ENCODE measurements at places on chromosomes 4 and X.

DNA sequence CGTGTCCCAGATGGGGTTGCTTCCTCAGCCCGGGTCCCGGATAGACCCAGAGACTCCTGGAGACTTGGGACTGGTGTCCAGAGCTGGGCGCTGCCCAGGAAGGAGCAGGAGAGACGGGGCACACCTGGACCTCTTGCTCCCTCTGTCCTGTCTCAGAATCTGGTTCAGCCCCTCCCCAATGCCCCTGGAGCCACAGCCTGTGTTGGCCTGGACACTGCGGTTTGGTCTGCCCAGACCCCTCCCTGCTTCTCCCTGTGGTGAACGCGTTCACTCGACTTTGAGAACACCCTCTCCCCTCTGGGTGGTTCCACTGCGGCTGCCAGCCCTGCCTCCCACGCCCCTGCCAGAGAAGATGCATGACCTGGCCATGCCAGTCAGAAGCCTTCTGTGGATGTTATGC lies 111.1 kb downstream of the HMX1 start:
- no peak for DNase-seq

DNA sequence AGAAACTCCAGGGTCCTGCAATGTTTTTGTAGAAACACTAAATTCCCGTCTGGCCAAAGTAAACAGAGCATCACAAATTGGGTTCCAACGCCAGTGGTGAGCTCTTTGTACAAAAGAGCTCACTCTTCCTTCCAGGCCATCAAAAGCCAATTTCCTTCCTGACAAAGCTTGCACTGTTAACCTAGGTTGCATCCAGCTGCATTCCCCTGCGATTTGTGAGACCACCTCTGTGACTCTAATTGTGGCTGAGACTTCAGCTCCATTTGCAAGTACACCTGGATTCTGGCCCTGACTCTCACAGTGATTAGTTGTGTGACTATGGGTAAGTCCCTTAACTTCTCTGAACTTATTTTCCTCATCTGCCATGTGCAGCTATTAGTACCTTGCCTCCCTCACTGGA lies 212.5 kb upstream of the CXorf66 start:
- DNase-seq = no peak

DNA sequence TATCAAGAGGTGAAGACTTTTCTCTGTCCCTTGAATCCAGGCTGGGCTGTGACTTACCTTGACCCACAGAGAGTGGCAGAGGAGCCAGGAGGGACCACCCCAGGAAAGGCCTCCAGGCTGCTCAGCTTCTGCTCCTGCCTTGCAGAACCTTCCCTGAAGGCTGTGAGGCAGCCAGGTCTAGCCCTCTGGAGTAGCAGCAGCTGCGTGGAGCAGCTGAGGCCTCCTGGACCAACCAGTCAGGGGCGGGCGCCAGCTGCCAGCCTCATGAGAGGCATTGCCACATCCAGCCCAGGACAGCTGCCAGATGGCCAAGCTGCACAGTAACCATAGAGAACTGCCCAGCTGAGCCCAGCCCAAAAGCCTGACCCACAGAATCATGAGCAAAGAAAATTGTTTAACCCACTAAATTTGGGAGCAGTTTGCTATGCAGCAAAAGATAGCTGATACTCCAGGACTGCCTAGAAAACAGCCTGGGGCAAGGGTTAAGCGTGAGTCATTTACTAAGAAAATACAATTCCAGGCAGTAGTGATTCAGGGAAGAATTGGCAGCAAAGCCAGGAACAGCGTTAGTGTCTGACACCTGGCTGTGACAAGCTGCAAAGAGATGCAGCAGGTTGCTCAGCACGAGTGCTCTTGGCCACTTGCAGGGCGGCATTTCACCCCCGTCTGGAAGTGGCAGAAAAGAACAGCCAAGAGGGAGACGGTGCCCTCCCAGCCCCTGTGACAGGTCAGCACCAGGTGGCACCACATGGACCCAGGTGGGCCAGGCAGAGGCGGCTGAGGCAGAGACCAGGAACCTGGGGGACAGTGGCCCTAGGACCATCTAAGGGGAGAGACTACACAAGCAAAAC lies 14.7 kb upstream of the PDE6B start:
- no peak for DNase-seq

GRCh38 chrX:2320580-2321327 lies 180.0 kb downstream of the DHRSX start:
- no peak for DNase-seq

DNA sequence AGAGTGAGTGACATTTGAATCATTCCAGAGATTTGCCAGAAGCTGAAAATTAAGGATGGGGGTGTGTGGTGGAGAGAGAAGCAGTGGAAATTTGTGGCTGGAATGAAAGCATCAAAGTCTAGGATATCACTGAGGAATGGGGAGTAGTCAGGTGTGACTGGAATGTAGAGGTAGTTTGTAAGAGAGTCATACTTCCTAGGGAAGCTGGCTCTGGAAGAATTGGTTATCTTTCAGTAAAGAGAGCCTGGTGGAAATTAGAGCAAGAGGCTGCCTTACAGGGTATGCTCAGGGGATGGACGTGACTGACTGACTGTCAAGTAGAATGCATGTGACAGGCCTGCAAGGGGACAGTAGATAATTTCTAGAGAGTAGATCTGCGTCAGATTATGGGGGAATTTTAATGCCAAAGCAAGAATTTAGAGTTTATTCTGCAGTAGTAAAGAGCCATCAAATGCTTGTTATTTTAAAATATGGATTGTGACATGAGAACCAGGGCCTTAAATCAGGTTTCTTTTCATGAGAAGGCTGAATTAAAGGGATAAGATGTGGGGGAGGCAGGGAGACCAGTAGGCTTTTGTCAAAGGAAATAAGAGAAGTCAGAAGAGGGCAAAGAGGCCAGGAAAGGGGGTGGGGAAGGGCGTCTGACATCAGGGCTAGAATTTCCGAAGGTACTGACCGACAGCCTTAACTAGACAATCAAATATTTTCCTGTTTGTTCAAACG lies 109.9 kb downstream of the AFF1 start:
- no peak for DNase-seq

- DNase-seq = no peak
Measured at GRCh38 chrX:73799888-73800287, 236.9 kb downstream of the CHIC1 start.

DNA sequence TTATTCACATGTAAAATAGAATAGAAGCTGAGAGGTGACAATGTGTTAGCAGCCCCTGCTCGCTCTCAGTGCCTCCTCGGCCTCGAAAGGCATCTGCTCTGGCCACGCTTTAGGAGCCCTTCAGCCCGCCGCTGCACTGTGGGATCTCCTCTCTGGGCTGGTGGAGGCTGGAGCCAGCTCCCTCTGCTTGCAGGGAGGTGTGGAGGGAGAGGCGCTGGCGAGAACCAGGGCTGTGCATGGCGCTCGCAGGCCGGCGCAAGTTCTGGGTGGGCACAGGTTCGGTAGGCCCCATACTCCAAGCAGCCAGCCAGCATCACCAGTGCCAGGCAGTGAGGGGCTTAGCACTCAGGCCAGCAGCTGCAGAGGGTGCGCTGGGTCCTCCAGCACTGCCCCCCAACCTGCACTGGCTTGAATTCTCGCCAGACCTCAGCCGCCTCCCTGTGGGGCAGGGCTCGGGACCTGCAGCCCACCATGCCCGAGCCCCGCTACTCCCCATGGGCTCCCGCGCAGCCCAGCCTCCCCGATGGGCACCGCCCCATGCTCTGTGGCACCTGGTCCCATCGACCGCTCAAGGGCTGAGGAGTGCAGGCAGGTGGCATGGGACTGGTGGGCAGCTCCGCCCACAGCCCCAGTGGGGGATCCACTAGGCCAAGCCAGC lies 1346.7 kb upstream of the IGFBP7 start:
- DNase-seq = no peak

DNA sequence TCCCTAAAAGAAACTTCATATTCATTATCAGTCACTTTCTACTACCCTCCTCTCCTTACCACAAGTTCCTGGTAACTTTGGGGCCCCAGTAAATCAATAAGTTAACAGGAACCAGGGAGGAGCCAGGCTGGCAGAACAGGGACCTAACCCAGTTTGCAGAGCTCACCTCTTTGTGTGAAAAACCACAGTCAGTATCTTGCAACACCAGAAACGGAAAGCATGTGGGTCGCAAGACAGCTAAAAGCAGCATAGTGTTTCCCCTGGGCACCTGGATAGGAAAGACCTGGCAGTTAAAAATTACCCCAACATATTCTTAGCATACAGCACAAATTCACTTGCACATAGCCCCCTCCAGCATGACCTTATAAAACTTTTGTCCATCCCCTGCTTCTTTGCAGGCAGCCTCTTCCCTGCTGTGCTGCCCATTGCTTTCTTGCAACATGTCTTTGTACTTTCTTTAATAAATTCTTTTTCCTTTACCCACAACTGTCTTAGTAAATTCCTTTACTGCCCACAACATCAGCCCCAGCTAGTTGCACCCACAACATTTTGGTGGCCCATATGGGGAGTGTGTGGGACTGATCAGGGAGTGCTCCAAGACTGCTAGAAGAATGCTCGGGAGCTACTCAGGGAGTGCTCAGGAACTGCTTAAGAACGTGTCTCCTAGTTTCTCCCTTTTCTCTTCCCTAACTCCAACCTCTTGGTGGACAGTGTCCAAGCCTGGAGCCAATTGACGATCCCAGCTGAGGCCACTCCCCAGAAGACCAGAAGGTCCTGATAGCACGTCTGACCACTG lies 83.4 kb downstream of the MSN start:
- DNase-seq = peak; percentile 23

DNA sequence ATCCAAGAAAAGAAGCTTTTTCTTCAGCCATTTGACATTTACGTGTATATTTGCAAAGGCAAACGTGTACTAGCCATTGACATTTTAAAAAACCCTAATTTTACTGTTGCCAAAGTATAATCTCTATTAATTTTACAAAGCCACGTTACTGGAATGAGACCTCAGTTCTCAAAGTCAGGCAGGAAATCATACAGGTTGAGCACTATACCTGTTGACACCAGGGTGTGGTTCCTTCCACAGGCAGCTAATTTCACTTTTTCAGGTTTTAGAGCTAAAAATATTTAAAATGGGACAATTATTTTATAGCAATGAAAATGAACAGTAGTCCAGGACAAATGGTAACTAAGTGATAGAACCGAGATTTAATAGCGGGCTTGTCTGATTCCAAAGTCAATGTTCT lies 6.5 kb downstream of the RPGR start:
- DNase-seq = no peak

- peak; percentile 5 for DNase-seq
Measured at GRCh38 chr4:101730291-101731117, 60.0 kb upstream of the BANK1 start.

GRCh38 chr4:175341203-175341755 lies 423.1 kb downstream of the ADAM29 start:
- DNase-seq = no peak

GRCh38 chr4:100641336-100641735 lies 123.5 kb upstream of the EMCN start:
- no peak for DNase-seq

DNA sequence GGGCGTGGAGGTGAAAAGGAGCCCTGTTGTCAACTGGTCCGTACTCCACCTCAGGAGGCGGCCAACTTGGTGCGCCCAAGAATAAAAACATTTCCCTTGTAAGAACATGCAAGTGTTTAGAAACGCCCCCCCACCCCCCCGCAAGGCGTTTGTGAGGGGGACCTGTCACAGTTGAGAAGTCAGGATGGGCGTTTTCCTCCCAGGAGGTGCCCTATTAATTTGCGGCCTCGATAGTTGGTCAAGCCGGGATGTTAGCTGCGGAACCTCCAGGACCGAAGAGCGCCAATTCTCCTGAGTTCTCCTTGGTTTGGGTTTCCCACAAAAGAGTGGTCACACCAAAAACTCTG lies 651 bp upstream of the SAP30 start:
- no peak for DNase-seq

DNA sequence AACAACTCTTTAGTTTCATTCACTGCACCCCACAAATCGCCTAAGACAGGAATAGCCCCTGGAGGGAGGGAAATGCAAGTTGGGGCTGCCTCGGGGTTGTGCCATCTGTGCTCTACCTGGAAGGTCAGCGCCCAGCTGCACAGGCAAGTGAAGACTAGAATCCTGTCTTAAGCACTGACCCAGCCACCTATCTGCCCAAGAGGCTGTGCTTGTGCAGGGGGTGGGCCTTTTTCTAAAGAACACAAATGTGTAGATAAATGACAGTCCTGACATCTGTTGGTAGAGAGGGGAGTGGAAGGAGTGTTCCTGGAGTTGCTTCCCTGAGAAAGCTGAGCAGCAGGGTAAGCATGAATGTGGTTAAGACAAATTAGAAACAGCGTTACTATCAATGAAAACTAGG lies 15.7 kb downstream of the ZNF518B start:
- no peak for DNase-seq

DNA sequence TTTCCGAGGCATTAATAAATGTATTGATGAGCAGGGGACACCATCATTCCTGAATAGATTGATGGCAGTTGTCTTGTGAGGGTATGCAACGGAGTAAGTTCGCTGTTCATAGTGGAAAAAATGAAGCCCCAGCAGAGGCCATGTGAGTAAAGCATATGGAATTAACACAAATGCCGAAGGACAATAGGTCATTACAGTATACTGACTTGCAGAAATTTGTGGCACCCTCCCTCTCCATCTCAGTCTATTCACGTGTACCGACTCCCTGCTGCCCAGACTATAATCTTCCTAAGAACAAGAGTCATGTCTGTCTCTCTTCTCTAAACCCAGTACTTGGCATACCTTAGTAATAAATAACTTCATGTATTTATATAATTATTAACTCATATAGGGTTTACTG lies 47.1 kb upstream of the PCDH10 start:
- DNase-seq = no peak

GRCh38 chr4:183229397-183229796 lies 90.7 kb downstream of the CLDN22 start:
- no peak for DNase-seq

DNA sequence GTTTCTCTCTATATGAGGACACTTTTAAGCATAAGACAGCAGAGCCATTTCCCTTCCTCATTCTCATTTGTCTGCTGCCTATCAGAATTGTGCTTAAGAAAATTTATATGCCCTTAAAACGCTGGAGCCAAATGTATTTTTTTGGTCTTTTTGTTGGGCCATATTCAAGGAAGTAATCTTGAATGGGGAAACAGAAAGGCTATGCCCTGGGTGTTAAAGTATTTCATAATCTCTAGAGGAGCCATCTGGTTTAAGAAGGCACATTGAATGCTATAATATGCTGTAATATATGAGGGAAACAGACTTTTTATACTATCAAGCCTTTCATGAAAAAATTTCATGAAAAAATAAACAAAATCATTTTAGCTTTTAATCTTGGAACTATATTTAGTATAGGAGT lies 4.3 kb downstream of the DMD start:
- no peak for DNase-seq

DNA sequence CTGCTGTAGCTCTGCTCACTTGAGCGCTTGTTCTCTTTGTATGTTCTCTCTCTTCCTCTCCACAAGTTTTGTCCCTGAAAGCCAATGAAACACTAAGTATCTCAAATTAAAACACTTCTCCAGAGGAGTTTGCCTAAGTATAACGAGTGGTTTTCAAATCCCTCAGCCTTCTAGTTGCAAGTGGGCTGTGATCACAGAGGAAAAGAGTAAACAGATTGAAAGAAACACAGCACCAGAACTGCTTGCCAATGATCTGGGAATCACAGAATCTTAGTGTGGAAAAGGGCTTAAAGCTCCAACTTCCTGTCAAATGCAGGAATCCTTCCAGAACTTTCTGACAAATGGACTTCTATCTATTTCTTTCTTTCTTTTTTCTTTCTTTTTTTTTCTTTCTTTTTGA lies 4.8 kb upstream of the PRSS12 start:
- no peak for DNase-seq

- no peak for DNase-seq
Measured at GRCh38 chr4:73729534-73730165, 10.7 kb upstream of the CXCL8 start.

- no peak for DNase-seq
Measured at GRCh38 chr4:144480068-144480467, 165.9 kb upstream of the HHIP start.

- no peak for DNase-seq
Measured at GRCh38 chrX:69037786-69038185, 127.5 kb downstream of the PJA1 start.

All from T-cell (primary cell).